ENCODE measurements at places on chromosomes 1 and 21.

- DNase-seq, result no peak
These were observed 40.9 kb downstream of the RAP1A start for GRCh38 chr1:111660204-111661150.

- DNase-seq, result no peak
These were observed 608 bp upstream of the MX2 start for GRCh38 chr21:41361053-41361785.

- DNase-seq, result no peak
These were observed 105.1 kb downstream of the COLGALT2 start for GRCh38 chr1:183932412-183932811.

- no peak for DNase-seq
These were observed 357.8 kb upstream of the PRMT6 start for GRCh38 chr1:106698660-106699059.

DNA sequence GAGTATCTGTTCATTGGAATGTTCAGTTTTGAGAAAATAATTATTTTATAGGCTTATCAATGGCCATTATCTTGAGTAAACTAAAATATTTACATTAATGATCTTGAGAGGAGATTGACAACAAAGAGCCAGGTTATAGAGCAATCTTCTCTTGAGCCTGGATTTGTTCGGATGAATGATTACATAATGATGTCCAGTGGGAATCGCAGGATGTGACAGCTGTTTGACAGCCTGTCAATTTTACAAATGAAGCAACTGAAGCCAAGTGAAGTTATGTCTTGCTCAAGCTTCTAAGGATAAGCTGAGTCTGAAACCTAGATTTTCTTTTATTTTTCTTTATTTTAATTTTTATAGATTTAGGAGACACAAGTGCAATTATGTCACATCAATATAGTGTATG is 52.1 kb upstream of the BACH1 start:
- DNase-seq, result no peak

DNA sequence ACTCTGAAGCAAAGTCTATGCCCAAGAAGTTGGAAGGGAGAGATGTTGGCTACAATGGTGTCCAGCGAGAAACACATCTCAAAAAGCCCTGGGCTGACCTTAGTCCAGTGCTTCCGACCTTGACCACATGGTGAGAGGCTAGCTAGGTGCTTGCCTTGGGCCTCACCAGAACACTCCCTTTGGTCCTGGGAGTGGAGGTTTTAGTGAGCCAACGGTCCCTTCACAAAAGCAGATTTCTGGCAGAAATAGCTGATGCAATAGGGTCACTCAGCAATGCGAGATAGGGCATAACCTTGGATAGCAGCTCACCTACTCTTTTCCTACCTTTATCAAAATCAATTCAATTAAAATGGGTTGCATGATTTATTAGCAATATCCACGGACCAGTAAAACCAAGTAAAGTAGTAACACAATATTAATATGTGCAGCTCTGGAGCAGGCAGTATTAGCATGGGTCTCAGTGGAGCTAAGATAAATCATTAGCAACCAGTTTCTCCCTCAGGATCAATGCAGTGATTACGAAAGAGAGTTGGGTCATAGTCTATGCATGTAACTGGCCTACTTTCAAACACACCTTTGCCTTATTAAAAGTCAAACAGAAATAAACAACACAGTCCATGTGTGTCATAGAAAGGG is 1.9 kb downstream of the SLC30A10 start:
- DNase-seq, result no peak

DNA sequence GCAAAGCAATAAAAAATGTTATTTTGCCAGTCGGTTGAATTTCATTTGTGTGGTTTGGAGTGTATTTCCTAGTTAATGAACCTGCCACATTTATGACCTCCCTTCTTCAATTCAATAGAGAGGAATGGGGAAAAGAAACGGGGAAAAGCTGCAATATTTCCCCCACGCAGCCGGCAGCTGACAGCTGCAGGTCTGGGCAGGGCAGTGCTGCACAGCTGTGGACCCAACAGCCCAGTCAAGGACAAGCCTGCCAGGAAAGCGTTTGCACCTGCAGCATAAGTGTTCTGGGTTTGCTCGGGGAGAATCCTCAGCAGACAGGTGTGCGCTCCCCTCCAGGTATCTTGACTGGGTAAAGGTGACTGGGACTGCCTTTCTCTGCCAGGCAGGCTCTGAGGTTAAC is 53.4 kb downstream of the FBXO2 start:
- DNase-seq, result no peak

DNA sequence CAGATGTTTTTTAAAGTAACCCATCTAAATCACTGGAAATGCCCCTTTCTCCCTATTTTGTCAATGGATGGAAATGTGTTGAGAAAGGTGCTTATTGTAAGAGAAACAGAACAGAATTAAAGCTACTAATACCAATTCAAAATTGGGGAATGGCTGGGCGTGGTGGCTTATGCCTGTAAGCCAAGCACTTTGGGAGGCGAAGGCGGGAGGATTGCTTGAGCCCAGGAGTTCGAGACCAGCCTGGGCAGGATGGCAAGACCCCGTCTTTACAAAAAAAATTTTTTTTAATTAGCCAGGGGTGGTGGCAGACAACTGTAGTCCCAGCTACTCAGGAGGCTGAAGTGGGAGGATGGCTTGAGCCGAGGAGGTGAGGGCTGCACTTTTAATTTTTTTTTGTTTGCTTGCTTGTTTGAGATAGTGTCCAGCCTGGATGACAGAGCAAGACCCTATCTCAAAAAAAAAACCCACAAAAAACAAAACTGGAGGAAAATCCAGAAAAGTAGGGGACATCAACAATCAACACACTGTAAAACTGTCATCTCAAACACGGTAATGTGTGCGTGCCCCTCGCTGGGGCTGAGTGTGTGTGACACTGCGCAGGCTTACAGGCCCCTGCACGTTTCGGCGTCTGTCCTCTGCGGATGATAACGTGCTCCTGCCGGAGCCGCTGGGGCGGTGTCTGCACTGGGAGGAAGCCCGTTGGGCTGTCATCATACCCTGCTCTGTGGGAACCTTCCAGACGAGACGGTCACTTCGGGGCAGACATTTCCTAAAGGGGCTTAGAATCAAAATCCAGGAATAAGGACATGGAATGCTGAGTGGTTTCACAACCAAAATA is 11.6 kb upstream of the POFUT2 start:
- DNase-seq, result no peak

DNA sequence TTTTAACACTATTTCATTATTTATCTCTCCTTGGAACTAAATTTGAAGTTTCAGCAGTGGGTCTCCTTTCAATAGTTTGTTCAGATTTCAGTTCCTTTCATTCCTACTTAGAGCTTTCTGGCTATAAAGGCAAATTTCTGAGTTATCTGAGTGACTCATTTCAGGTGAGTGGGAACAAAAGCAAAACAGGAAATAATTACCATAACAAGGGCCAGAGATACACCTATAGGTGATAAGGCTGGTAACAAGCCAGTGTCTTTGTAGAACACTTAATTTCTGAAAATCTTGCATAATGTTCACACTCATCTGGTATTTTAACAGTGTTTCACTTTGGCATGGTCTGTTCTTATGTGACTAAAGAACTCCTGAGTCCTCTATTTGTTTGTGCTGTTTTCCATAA is 64.5 kb upstream of the PRRC2C start:
- DNase-seq, result no peak

- no peak for DNase-seq
These were observed 1554.0 kb downstream of the KCNT2 start for GRCh38 chr1:195054217-195054687.

GRCh38 chr1:2543543-2544092 is 12.6 kb upstream of the TNFRSF14 start:
- DNase-seq, result no peak

DNA sequence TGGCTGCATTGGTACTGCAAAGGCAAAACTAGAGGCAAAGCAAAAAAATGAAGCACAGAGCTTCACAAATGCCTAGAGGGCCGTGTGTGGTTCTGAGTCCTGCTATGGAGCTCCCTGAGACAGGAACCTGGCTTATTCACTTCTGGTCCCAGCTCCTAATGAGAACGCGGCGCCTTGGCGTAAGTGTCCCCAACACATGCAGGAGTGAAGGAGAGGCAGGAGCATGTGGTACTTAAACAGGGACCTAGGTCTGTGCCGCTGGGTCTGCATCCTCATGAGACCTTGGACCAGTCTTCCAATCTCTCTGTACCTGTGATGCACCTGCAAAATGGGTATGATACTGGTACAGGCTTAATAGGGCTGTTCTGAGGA is 14.4 kb upstream of the SLC2A7 start:
- no peak for DNase-seq

DNA sequence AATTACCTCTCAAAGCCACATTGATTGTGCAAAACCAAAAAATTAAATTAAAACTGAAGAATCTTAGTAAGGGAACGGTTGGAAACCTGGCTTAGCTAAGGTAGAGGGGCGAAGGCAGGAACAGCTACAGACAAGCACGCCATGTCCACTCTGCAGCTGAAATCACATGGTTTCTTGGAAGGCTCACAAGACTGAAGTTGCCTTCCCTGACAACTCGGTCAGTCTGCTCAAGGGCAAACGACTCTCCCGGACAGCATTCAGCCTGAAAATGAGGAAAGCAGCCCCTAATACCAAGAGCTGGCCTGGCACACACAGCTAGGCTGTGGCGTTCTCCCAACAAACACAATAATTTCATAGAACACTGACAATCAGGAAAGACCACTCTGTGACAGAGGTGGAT is 22.7 kb upstream of the BECN2 start:
- no peak for DNase-seq

- no peak for DNase-seq
These were observed 5.8 kb downstream of the VASH2 start for GRCh38 chr1:212955961-212956620.

- no peak for DNase-seq
These were observed 22.1 kb upstream of the TDRD10 start for GRCh38 chr1:154479764-154480421.

- DNase-seq, result no peak
These were observed 84.3 kb downstream of the PLPPR4 start for GRCh38 chr1:99348397-99349132.

DNA sequence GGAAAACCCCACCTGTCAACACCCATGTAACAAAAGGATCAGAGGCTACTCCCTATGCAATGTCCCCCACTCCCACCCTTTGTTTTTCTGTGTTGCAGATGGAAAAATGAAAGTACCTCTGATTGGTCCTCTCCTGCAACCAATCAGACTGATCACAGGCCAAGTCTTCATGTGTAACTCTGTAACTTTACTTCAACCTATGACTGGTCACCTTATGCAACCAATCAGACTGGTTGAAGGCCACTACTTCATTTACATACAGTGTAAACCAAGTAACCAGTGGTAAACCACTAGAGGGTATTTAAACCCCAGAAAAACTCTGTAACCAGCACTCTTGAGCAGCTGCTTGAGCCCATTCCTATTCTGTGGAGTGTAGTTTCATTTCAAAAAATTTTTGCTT is 266.3 kb upstream of the OLFM3 start:
- no peak for DNase-seq

- DNase-seq, result no peak
These were observed 134.2 kb downstream of the TLR5 start for GRCh38 chr1:223008808-223009207.

GRCh38 chr1:101154547-101154946 is 82.3 kb upstream of the S1PR1 start:
- DNase-seq, result no peak

DNA sequence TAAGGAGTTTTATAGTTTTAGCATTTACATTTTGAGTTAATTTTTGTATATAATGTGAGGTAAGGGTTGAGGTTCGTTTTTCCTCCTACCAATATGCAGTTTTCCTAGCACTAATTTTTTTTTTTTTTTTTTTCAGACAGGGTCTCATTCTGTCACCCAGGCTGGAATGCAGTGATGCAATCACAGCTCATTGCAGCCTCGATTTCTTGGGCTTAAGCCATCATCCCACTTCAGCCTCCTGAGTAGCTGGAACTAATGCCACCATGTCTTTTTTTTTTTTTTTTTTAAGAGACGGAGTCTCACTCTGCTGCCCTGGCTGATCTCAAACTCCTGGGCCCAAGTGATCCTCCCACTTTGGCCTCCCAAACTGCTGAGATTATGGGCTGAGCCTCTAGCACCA is 2.5 kb upstream of the UBASH3A start:
- DNase-seq, result no peak

DNA sequence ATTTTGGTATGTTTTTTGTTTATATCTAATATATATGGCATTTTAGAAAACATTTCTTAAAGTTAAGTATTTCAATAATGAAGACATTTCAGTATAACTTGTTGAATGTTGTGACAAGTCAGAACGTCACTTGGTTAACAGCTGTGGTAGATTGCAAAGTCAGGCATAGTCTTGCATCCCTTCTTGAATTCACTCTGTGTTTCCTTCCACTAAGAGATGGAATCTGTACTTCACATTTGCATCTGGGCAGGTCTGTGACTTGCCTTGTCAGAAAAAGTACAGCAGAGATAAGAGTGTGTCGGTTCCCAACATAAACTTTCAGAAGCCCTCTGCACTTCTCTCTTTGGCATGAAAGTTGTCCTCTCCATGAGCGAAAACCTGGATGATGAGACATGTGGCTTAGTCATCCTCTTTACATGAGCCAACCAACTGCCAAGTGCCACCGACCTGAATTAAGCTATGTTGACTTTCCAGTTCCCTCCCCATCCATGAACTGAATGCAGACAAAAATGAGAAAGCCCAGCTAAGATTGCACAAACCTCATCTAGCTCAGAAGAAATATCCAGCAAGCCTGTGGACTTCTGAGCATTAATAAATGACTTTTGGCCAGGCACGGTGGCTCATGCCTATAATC is 1730.2 kb downstream of the MRPL39 start:
- DNase-seq, result no peak

- DNase-seq, result no peak
These were observed 1.2 kb upstream of the CAMK2N1 start for GRCh38 chr1:20487236-20487590.

DNA sequence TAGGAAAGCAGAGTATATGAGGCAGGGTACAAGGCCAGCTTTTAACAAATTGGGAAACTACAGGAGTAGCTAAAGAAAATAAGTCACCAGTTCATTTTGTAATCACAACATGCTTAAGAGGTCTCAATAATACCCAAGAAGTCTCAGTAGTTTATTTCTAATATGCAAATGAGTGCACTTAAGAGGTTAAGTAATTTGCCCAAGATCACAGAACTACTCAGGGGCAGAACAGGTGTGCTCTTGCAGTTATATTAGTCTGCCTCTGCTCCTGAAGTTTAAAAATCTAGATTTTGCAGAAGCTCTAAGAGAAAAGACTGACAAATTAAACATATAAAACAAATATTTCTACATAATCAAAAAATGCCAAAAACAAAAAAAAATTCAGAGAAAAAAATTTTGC is 6.9 kb downstream of the EPS15 start:
- no peak for DNase-seq

DNA sequence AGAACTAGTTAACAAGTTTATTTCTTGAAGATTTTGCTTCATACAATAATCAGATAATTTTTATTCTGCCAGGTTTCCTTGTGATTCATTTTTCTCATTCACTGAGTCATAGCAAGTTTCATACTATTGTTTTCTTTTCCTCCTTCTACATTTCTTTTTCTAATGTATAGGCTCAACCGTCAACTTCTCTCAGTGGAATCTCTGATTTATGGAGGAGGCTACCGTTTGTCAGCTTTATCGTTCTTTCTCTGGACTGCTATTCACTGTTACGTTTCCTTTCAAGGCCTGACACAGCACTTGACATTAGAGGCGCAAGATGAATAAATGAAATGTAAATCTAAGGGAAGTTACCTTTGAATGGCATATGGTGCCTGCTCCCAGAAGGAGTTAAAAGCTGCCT is 284.3 kb upstream of the NR5A2 start:
- DNase-seq, result no peak

- no peak for DNase-seq
These were observed 19.1 kb downstream of the DDAH1 start for GRCh38 chr1:85445906-85446305.
